NCI-H446 (cell line): ENCODE measurements at places on chromosomes 11 and 22.

DNA sequence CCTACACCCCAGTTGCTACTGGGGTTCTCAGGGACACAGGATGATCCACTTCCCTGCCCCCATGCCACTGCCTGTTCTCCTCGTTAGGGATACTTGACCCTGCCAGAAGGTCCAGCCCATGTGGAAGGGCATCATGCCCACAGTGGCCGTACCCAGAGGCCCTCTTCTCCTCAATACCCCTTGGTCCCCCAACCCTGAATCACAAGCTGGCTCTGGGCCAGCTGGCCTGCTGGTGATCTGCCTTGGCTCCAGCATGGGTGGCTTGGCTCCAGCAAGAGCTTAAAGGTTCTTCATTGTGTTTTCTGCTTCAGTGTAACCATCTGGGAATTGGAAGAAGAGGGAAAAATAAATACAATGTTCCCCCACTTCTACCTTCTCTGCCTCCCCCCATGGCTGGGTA, 11.1 kb upstream of the TPBGL start:
- peak; percentile 71 for DNase-seq

DNA sequence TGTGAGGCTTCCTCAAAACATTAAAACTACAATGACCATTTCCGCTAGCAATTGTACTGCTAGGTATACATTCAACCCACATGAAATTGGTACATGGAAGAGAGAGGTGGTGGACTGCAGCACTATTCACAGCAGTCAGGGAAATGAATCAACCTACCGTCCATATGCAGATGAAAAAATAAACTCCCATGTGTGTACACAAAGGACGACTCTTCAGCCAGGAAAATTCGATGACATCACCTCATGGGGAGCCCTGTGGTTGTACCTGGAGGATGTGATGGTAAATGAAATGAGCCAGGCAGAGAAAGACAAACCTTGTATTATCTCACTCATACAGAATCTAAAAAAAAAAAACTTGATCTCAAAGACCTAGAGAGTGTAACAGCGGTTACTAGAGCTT, 23.3 kb downstream of the RFPL3 start:
- no peak for DNase-seq

DNA sequence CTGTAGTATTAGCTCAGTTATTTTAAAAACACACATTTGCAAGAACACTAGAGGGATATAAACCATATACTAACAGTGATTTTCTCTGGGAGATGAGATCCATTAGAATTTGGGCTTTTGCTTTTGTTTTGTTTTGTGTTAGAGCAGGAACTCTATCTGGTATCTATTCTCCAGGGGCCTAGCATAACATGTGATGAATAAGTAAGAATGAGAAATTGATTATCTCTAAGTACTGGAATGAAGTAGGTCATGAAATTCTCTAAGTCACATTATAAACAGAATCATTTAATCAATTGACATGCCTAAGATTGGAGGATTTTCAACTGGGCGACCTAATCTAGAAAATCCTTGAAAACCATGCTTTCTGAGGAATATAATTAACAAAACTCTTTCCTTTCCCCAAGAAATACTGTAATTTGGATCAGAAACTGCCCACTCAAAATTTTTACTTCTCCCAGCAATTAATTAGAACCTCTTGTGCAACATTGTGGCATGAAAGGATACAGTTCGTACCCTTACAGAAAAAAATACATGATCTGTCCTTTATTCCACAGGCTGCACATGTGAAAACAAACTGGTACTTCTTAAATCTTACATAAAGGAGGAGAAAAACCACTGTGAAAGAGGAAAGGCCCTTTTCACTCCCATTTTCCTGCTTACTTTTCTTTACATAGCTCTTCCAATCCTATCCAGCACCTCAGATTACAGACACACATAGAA, 93.5 kb downstream of the MRTFA start:
- DNase-seq = no peak

DNA sequence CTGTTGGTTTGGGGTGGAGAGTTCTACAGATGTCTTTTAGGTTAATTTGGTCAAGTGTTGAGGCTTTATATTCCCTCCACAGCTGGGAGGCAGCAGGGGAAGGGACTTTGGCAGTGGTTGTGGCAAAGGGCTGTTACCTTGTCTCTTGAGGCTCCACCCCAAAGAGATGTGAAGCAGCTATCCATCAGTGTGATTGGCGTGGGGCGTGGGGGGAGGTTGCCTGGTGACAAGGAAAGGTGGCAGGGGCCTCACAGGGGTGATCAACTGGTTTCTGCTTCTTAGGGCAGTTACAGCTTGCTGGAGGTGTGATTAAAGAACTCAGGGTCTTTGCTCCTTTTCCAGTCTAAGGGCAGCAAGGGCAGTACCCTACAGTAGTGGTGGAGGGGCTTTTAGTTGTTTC, 59.3 kb downstream of the FANCF start:
- no peak for DNase-seq

- no peak for DNase-seq
These were observed 335 bp downstream of the TMEM138 start for GRCh38 chr11:61362542-61362875.

DNA sequence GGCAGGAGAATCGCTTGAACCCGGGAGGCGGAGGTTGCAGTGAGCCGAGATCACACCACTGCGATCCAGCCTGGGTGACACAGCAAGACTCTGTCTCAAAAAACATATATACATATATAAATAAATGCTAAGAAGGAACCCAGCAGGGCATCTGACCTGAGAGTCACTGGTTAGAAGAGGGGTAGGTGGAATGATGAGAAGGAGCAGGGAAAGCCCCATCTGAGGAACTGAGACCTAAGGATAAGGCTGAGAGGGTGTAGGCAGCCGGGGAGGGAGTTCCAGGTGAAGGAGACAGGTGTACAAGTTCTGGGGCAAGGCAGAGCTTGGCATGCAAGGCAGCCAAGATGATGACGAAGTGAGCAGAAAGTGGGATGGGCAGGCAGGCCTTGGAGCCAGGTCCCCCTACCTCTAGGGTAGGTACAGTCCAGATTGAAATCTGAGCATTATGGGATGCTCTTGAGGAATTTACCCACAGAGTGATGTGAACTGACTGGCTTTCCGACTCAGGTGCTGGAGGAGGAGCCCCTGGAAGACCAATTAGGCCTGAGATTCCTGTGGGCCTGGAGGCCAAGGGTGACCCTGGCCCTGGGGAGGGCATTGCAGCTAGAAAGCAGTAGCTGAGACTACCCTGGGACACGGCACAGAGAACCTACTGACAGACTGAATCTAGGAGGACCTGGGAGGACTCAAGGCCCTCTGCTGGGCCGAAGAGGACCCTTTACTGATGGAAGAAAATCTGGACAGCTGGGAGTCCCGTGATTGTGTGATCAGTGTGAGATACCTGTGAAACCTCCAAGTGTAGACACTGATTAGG, 22.8 kb downstream of the KLHL22 start:
- DNase-seq = no peak

GRCh38 chr11:86068138-86068871, 579 bp downstream of the PICALM start:
- DNase-seq = no peak

GRCh38 chr11:1112351-1113191, 37.9 kb downstream of the MUC2 start:
- DNase-seq = no peak

GRCh38 chr11:92628401-92629292, 340.8 kb upstream of the MTNR1B start:
- DNase-seq = no peak

GRCh38 chr11:58564231-58564630, 11.4 kb downstream of the LPXN start:
- no peak for DNase-seq

DNA sequence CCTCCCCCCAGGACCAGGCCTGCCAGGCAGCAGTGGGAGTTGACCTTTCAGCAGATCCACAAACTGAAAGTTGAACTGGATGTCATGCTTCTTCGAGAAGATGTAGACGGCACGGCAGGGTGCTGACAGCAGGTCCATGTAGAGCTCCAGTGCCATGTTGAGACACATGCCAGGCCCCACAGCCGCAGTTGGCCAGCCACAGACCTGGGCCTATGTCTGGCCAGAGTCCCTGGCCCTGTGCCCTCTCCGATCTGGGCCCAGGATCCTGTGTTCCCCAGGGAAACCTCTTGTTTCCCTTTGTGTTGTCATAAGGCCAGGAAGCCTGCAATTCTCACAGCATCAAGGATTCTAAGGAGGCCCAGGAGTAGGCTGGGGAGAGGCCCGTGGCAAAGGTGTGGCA, at the start of gene GSTT4:
Gene GSTT4, minus strand, starts transcription at position 253 of the 400 bp plus-strand sequence. Its CDS starts 97 bp downstream, at position 156.
- peak; percentile 28 for DNase-seq

- no peak for DNase-seq
These were observed 5.7 kb downstream of the AMPD3 start for GRCh38 chr11:10460611-10461275.

DNA sequence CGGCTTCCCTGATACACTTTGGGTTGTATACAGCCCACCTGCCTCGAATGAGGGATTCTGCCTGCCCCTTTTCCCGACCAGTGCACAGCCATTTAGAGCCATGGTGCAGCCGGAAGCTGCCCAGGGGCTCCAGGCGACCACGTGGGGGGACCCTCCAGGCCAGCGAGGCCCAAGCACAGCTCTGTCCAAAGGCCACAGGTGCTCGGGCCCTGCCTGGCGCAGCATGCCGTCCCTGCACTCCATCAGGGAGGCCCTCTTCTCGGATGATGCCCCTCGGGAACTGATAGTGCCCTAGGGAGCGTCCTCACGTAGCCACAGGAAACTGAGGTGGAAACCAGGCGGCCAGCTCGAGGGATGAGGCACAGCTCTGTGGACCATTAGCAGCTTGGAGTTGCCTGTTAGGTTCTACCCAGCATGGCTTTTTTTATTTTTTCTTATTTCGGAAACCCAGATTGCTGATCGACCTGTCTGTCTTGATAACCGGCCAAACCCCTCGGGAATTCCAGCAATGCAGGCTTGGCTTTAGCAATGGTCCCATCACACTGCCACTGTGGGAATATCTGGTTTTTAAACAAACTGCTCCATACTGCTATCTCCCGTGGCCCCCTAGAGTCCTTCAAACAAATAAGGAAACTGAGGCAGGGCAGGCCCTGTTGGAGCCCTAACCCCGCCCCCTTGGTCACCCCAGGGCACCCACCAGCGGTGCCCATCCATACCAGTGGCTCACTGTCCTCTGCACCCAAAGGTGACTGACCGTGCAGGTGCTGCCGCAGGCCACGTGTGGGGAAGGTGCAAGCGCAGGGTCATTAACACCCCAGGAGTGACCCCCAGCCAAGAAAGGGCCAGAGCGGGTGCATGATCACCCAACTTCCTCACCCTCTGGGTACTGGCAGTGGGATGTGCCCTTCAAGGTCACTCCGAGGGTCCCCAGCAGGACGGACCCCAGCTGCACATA, 8.0 kb downstream of the ANO1 start:
- no peak for DNase-seq

DNA sequence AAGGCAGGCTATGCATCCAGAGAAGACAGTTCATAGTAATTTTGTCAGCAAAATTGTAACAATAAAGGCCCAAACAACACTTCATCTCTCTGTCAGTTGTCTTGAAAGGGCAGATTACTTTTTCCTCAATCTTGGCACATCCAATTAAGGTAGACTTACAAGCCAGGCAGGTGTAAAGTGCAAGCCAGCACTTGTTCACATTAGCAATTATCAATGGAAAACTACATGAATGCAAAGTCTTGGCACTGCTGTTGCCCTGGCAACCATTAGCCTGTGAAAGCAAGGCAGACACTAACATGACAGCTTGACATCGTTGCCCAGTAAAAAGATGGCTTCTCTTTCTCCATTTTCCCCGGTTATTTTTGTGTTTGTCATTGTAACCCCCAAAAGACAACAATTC, 677.2 kb upstream of the TENM4 start:
- no peak for DNase-seq

DNA sequence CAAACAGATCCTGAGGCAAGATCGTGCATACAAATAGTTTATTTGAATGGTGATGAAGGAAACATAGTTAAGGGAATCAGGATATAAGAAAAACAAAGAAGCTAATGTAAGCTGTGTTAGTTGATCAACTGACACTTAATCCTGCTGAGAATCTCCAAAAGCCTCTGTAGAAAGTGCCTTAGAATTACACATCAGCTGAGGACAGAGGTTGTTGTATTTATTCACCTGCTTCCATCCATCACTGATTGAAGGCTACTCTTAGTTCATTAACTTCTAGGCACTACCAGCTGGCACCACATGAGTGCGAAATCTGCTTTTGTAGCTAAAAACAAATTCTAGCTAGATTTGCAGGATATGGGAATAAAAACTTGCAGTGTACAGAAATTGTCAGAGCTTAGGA, 1082.0 kb upstream of the CNTN5 start:
- DNase-seq = no peak

DNA sequence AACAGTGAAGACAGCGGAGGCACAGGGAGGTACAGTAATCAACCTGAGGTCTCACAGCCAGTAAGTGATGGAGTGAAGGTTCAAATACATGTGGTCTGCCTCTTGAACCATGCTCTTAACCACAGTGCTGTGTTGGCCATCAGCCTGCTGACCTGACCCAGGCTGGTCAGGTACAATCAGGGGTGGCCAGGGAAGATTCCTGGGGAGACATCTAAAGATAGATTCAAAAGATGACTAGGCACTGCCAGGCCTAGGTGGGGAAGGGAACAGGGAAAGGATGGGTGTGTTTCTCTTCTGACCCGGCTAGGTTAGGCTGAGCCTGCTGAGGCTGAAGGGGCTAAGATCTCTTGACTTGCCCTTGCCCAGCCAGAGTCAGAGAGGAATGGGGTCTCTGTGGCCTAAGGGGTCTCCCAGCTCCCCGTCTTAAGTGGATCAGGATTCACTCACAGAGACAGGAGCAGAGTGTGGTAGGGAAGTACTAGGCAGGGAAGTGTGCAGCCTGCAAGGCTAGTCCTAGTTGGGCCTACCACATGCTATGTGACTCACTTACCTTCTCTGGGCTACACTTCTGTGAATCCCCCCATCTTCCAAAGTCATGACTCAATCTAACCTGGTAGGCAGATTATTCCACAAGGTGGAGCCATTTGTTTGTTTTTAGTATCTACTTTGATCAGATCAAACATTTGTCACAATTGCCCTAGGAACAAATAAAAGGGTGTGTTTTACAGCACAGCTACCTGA, 10.4 kb upstream of the SREBF2 start:
- no peak for DNase-seq

GRCh38 chr11:2517016-2517385, 72.2 kb downstream of the KCNQ1 start:
- no peak for DNase-seq

DNA sequence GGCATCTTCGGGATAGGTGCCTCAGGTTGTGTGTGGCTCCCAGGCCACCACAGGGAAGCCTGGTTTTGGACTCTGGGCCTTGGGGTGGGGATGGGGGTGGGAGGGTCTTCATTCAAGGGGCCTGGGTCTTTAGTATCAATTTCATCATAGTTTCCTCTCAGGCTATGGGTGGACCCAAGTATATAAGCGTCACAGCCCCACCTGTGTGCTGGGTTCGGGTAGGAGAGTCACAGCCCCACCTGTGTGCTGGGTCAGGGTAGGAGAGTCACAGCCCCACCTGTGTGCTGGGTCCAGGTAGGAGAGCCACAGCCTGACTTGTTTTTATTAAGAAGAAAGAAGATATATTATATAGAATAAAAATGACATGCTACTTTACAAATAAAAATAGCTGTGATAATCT, 422.1 kb downstream of the BRD1 start:
- no peak for DNase-seq
